ENCODE measurements at places on chromosomes 2 and 18.

GRCh38 chr2:20303966-20304365 is 46.7 kb downstream of the PUM2 start:
- no peak for DNase-seq

DNA sequence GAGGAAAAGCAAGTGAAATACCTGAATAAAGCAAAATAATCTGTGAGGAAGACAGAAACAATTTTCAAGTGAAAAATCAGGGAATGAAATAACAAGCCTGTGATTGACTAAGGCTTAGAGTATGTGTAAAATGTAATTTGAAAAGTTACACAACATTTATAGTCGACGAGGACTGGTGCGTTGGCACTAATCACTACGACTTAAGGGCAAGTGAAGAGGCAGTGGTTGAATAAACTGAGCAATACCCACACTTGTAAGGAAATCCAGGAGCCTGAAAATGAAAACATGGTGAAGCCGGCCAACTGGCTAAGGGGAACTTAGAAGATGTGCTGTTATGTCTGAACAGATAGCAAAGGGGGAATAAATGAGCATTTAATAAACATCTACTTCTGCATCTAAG is 13.4 kb downstream of the DOK1 start:
- no peak for DNase-seq

DNA sequence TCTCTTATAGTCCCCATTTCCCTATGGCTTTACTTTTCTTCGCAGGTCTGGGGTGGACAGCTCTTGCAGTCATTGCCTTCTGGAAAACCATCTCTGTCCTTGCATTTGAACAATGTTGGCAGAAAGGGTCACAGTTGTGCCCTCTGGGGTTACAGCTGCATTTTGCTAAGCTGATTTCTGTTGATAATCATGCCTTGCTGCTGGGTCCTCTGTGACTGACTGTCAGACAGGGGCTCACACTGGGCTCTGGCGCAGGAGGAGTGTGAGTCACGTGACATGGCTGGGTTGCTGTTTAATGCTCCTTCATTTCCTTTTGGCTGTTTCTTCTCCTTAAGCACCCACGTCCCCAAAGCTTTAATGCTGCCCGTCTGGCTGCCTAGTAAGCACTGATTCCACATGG is 196.6 kb upstream of the LHCGR start:
- DNase-seq, result no peak

GRCh38 chr18:34694591-34695165 is 15.4 kb upstream of the DTNA start:
- DNase-seq, result no peak

- no peak for DNase-seq
Measured at GRCh38 chr18:47936952-47937351, 6.5 kb upstream of the SMAD2 start.

DNA sequence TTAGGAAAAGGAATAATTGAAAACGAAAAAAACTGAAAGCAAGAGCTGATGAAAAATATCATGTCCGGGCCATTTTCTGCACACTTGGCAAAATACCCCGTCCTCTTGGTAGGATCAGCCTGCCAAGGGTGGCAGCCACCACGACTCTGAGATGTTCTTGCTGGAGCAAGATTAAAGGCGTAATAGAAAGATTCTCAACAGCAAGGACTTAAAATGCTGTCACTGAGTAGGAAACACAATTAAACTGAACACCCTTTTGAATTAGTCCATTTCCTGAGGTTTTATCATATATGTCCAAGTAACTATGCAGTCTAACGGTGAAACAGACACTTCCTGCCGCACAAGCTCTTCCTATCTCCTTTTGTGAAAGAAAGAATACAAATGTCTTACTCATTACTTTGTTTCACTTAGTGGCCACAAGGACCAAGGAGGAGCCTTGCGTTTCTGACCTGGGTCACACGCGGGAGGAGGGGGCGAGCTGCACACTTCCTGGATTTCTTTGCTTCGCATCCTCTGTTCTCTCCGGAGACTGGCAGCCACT is 222.7 kb downstream of the PIEZO2 start:
- no peak for DNase-seq

GRCh38 chr18:49690312-49690711 is 123.0 kb downstream of the ACAA2 start:
- no peak for DNase-seq

DNA sequence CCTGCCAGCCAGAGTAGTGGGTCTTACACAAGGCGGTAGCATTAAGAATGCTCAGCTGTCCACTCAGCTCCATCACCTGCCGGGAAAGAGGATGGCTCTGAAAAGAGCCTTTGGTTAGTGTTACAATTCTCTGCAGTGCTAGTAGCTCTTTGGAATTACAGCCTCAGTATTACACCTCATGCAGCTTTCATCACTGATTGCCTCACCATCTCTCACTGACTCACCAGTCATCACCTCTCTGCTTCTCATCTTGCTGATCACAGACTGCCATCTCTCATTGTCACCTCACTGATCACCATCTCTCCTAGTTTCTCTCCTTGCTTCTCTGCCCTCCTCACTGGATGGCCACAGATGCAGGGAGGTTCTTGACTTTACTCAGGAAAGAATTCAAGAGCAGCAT is 573.5 kb upstream of the SETBP1 start:
- no peak for DNase-seq

DNA sequence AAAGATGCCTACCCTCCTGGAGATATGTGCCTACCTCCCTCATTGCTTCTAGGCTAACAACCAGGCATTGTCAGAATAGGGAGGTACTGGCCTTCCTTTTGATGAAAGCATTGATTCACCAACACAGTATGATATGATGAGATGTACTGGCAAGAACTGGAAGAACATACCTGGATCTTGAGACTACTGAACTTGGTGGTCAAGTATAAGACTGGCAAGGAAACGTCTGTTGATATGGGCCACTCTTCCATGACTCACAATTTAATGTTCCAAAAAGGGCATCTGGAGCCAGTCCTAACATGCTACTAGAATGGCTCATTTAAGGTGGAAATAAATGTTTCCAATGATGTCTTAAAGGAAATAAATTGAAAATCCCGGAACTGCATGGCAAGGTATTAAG is 18.1 kb downstream of the DTNB start:
- DNase-seq, result no peak

GRCh38 chr2:108988796-108989713 is at the start of gene EDAR:
Gene EDAR (minus strand): TSS chr2:108989220. CDS start chr2:108931014, 58,206 bp downstream.
- no peak for DNase-seq

DNA sequence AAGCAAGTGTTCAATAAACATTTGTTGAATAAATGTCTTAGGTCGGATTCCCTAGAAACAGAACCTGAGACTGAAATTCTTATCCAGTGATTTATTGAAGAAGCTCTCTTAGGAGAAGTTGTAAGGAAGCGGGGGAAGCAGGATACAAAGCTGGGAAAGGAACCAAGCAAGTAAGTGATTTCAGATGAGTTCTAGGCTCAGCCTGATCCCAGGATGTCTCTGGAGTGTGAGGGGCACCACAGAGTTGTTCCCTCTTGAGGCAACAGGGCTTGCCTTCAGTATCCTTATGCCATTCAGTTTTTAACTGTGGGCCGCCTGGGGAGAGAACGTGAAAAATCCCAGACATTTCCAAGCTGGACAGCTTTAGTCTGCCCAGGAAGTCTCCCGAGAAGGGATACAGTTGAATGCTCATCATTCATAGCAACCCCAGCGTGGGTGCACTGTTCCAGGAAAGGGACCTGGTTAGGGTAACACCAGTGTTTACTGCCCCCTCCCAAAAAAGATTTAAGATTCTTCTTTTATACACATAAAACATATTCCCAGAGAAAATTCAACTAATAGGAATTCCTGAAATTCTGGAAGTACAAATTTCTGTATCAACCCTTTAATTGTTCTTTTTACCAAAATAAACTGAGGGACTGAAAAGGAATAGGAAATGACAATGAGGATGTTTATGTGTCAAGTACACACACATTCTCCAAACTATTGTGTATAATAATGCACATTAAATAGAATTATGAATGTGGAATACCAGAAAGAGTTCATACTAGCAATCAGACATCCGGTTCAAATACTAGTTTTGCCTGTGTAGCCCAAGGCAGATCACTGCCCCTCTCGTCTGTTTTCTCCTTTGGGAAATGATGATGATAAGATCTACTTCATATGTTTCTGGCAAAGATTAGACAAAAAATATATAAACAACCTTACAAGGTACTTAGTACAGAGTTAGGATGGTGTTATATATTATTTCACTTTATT is 592.1 kb upstream of the CDH2 start:
- DNase-seq, result no peak

DNA sequence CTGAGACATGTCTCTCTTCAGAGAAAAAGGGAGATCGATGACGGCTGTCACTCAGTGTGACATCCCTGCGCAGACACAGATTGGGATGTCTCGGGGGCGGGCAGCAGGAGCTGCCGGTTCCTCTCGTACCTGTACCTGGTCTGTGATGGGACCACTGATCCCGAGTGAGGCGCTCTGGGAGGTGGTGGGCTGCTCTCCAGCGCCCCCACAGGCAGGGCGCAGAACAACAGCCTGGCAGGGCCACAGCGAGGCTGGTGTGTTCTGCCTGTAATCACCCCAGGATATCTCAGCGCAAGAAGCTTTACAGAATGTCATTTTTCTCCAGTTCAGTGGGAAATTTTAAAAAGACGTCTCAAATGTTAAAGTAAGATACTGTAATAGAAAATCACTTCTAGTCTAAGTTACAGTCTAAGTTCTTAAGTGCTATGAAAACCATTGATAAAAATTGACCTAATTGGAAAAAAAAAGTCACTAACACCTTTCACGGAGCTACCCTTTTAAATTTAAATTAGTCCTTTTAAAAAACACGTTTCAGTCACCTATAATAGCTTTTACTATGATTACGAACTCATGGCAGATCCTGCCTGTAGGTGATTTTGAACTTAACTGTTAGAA is 189.8 kb downstream of the SNTG2 start:
- DNase-seq, result peak; percentile 35

DNA sequence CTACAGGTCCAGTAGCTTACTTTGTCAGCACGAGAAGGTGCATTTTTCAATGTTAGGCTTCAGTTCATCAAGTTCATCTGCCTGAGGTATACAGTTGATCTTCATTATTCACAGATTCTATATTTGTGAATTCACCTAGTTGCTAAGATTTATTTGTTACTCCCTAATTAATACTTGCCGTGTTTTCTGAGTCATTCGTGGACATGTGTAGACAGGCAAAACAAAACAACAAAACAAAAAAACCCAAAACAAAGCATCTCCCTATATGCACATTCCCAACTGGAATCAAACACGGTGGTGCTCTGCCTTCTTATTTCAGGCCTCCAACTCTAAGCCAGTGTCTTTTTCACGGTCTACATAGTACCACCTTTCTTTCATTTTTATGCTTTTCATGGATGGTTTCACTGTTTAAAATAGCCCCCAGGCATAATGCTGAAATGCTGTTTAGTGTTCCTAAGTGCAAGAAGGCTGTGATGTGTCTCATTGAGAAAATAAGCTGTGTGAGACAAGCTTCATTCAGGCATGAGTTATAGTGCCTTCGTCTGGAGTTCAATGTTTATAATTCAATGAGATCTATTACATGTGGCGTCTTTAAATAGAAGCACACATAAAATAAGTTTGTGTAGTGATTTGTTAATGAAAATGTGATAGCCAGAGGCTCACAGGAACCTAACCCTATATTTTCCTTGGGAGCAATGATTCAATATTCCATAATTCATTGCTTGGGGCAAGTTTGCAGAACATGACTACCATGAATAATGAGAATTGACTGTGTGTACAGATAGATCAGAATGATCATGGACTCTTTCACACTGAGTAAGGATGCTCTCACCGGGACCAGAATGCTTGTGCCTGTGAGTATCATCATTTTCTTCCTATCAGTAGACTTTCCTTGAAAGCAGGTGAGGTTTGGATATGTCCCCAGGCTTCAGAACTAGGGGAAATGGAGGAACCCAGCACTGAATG is 24.6 kb downstream of the ITGB6 start:
- DNase-seq, result no peak

GRCh38 chr2:204115137-204116056 is 178.8 kb downstream of the ICOS start:
- DNase-seq, result no peak

DNA sequence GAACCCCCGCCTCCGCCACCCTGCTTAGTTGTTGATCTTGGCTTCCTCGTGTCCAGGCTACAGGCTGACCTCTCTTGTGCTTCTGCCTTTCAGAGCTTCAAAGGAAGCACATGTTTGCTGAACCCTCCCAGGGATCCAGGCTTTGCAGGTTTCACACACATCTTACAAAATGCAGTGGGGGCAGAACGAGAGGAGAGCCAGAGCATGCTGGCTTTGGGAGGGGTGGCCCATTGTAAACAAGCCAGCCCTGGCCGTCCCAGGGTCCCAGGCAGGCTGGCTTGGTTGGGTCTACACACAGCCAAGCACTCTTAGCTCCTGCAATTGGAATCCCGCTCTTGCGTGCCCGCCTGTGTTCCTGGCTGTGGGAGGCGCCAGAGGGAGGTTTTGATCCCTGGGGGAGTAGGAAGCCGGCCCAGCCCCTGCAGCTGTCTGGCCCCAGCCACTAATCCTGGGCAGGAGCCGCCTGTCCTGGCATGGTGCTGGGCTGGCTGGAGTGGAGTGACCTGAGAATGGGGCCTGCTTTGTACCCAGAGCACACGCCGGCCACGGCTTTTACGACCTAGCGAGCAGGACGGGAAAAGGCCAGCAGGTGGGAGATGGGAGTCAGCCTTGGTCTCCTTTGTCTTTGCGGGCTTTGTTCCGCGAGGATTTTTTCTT is 53.9 kb downstream of the SH3BP4 start:
- no peak for DNase-seq

- DNase-seq, result no peak
Measured at GRCh38 chr2:71798266-71799012, 345.1 kb downstream of the DYSF start.

DNA sequence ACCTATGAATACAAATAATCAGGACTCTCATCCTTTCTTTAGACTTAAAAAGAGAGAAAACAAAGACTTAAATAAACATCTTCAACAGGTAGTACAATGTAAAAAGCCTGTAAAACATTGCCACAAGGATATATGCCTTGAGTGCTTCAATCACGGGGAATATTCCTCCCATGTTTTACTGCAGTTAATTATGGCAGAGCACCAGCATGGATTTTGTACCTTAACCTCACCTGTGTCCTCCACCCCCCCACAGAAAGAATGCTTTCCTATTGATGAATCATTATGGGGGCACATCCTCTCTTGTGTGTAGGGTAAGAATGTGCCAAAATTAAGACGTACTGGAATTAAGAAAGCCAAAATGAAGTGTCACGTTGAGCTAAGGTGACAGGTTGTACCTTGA is 189.9 kb upstream of the FOSL2 start:
- DNase-seq, result no peak

- DNase-seq, result no peak
Measured at GRCh38 chr2:152686321-152686720, 30.9 kb downstream of the PRPF40A start.

DNA sequence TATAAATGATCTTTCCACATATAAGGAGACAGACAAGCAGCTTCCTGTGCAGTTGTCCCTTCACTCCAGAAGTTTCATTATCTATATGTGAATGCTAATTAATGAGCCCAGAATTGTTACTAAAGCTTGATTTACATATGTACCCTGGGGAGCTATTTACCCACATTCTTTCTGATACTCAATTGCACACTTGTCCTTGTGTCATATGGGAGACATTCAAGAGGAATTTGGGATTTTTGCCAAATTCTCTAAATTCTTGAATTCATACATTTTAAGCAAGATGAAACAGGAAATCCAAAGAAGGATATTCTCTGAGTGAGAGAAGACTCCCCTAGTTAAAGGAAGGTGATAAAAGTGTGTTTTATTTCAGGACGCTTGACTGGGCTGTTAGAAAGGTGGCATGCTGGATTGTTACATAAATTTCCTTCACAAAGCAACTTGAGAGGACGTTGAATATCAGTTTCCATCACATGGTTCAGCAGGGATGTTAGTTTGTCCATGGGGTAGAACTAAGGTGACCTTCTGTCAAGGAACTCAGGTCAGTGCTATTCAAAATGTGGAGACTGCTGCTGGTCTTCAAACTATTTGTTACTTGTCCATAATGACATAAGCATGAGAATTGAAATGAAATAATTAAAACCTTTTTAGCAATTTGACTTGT is 368.2 kb downstream of the IRS1 start:
- DNase-seq, result no peak

Measured in stimulated activated CD4-positive, alpha-beta T cell treated with anti-CD3 and anti-CD28 coated beads, Interleukin-15, amount 100 ng/mL, for 48 hours (primary cell).